ENCODE measurements at places on chromosomes 11 and 22.
A peak's percentile ranks its signal among the peaks of the same experiment; 100 is the strongest.

DNA sequence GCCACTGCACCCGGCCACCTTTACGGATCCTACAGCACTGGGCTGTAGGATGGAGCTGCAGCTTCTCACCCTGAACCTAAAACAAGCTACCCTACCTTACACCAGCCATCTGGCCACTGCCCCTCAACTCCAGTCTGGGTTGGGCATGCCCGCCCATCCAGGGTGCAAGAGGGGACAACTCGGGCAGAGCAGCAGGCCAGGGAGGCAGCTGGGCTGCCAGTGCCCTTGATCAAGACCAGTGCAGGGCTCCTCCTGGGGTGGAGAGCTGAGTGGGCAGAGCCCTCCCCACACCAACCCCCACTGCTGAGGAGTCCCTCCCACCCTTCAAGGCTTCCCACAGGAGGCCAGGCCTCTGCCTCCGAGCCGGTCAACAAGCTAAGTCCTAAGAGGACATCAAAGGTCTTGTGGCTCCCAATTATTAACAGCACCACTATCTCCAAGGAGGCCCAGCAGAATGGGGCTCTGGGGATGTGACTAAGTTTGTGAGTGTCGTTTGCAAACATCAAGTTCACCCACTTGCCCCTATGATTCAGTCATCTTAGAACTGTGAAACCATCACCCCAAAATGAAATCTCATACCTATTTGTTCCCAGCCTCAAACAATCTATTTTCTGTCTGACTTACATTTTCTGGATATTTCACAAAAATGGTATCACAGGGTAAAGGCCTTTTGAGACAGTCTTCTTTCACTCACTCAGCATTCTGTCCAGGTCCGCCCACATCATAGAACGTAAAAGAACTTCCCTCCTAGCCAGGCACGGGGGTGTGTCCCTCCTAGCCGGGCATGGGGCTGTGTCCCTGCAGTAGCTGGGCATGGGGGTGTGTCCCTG, 11.0 kb downstream of the GATD1 start:
- DNase-seq: no peak

DNA sequence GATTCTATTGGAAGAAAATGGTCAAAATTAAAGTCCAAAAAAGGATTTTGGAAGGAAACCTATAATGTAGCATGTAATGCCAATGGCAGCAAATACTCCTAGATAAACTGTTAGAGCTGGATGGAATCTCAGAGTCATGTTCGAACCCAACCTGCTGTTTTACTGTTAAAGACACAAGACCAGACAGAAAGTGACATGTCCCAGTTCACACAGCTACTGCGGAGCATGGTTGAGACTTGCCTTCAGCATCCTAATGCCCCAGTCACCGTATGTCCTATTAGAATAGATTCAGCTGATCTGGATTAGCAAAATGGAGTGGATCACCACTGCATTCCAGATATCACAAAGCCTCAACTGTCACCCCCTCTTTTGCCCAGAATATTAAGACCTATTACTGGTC, 14.9 kb downstream of the PISD start:
- no peak for DNase-seq

DNA sequence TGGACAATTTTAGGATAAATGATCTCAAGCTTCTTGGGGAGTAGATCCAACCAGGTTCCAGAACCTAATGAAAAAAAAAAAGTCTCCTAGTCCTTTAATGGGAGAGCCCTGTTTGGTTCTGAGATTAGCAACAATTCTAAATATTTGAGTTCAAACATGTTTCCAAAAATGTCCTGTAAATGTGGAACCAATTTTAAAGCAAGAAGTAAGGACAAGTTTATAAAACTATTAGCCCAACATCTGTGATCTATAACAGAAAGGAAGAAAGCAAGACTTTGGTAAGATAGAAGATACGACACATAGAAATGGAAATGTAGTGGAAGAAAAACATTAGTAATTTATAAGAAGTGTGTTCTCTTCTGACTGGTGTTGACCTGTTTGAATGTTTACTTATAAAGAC, 79.7 kb upstream of the SLC5A12 start:
- no peak for DNase-seq

GRCh38 chr22:39932918-39933649, 27.1 kb upstream of the TMA7B start:
- DNase-seq: no peak

- DNase-seq: no peak
Measured at GRCh38 chr11:83127310-83127637, 29.7 kb upstream of the PCF11 start.

DNA sequence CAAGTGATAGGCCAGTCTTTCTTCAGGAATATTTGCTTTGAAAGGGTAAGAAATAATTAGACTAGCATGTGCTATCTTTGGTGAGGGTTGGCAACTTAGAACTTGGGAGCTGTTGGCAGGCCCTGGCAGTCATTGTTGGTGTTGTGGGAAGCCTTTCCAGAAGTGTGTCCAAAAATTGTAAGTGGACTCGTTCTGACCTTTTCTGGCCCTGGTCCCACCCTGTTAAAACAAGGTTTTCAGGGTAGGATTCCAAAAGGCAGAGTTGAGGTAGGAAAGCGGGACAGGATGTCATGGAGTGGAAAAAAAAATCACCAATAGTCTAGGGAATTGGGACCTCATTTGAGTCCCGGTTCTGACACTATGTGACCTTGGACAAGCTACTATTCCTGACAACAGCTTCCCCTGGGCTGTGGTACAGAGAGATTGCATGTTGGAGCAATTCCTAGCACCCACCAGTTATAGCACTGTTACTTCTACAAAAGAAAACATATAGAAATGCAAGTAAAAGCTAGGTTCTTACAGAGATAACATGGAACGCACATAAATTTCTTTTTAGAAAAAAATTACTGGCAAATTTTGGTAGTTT, 299.3 kb upstream of the DDI1 start:
- DNase-seq: no peak

DNA sequence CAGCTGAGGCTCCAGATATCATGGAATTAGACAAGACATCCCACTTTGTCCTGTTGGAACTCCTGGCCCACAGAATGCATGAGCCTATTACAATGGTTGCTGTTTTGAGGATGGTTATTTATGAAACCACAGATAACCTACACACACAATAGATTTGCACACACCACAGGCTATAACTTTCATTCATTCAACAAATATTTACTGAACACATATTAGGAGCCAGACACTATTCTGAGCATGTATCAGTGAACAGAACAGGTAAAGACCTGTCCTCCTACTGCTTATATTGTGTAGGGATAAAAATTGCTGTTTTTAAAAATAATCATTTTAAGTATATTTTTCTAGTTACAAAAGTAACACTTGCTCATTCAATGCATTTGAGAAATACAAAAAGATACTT, 13.4 kb upstream of the LDLRAD3 start:
- no peak for DNase-seq

DNA sequence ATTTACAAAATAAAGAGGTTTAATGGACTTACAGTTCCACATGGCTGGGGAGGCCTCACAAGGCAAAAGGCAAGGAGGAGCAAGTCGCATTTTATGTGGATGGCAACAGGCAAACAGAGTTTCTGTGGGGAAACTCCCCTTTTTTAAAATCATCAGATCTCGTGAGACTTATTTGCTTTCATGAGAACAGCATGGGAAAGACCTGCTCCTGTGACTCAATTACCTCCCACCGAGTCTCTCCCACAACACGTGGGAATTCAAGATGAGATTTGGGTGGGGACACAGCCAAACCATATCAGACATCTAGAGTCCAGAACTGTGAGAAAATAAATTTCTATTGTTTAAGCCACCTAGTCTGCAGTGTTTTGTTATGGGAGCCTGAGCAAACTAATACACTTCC, 80.8 kb downstream of the ME3 start:
- no peak for DNase-seq

GRCh38 chr11:111209543-111210355, 35.8 kb upstream of the POU2AF2 start:
- peak; percentile 28 for DNase-seq
